ENCODE measurements at places on chromosomes 6 and 20.

DNA sequence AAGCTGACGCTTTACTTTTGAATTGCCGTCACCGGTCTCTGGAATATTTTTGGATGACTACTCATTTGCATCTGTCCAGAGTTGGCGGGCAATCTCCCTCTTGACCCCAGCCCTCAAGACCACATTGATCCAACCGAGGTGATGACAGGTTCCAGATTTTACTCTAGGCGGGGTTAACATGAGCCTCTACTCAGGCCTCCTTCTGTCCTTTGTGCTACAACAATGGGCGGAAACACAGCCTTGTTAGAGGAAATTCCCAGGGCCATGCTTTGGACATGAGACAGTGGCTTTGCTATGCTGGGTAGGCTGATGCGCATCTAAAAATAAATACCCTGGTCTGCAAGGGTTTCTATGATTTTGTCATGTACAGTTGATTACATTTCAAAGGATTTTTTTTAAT, 27.0 kb upstream of the ADGRF5 start:
- DNase-seq: peak; percentile 99

- DNase-seq: peak; percentile 83
These were observed 24.2 kb downstream of the ZNF311 start for GRCh38 chr6:28980852-28981430.

GRCh38 chr6:118080547-118080946, 173.5 kb downstream of the SLC35F1 start:
- no peak for DNase-seq

GRCh38 chr6:145143379-145143778, 591.9 kb downstream of the EPM2A start:
- DNase-seq: no peak

- DNase-seq: no peak
These were observed 99.8 kb downstream of the HIVEP2 start for GRCh38 chr6:142845143-142845571.

DNA sequence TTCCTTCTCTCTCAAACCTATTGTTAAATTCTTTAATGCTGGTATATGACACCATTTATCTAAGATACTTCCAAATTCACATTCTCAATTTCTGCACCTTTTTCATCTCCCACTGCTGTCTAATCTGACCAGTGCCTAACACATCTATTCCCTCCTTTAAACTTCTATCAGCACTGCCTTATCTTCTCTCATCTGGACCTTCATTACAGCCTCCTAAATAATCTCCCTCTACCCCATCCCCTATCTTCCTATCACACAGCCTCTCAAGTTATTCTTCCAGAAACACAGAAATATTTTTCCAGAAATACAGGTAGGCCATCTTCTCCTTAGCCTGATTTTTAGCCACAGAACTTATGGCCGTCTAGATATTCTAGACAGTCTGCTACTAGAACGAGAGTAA, 5.5 kb downstream of the DTNBP1 start:
- no peak for DNase-seq

DNA sequence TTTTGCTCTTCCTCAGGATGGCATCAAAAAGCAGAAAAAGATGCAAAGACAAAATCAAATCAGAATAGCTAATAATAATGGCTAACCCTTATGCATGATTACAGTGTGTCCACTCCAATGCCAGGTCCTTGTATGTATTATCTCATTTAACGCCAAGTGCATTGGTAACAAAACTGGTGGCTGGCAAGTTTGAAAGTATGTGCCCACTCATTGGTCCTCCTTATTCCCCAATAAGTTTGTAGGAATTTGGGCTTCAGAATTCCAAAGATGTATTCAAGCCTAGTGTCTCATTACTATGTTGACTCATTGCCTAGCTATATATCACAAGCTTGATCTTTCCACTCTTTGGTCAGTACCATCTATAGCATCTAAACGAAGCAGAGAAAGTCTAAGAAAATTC, 196.6 kb downstream of the GJA10 start:
- no peak for DNase-seq

- no peak for DNase-seq
These were observed 206.3 kb downstream of the PREX1 start for GRCh38 chr20:48621376-48622078.

DNA sequence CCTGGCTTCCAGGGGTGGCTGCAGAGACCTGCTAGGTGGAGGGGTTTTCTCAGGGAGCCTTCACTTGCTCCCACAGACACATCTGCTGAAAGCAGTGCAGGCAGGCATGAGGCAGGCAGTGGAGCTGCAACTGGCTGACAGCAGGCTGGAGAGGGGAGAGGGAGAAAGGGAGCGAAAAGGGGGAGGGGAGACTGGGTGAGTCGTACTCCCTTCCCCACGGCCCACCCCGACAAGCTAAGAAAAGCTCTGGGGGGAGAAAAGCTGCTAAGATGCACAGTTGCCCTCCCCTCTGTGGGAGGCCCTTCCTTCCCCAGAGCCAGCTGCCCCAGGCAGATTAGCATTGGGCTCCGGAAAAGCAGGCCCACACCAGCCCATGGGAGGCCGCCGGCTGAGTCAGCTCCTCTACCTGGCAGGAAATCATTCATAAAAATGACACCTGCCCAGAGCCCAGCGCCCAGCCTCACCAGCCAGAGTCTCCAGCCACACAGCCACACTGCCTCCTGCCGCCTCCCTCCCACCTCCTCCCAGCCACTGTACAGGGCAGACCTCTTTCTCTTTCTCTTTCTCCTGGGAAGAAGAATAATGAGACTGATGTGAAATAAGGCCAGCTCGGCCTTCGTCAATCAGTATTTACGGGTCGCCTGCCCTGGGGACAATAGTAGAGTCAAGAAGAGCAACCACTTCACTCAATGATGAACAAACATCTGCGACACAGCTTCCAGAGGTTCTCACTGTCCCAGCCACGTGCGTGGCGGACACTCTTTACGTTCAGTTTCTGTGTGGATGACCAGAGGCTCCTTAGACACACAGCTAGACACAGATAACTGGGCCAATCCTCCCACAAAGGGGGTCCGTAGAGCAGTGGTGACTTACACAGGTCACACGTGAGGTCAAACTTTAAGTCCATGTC, 7.7 kb upstream of the C20orf203 start:
- peak; percentile 11 for DNase-seq

DNA sequence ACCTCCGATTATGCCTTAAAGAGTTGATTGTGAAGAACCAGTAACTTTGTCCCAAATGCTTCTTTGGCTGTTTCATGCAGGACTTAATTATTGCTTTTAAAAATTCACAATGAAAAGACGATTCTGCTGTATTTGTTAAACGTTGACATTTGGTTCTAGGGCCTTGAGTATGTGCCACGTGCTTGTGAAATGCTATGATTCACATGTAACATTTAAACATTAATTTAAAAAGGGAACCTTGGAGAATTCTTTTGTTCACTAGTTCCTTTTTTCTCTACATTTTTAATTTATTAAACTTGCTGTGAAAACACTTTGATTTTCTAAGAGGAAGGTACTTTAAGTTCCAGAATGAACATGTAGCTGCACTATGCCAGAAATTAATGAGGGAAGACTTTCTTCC, 9.5 kb downstream of the GZF1 start:
- DNase-seq: no peak

GRCh38 chr6:170208182-170208601, 82.7 kb downstream of the DLL1 start:
- DNase-seq: no peak

- DNase-seq: no peak
These were observed 973.5 kb upstream of the MAP3K7 start for GRCh38 chr6:91560409-91560808.

GRCh38 chr20:45456632-45457031, 12.9 kb upstream of the WFDC2 start:
- peak; percentile 10 for DNase-seq

GRCh38 chr6:139533573-139534471, 159.4 kb upstream of the CITED2 start:
- DNase-seq: peak; percentile 96

- peak; percentile 26 for DNase-seq
These were observed 146.2 kb downstream of the FAM83B start for GRCh38 chr6:54992789-54993188.

DNA sequence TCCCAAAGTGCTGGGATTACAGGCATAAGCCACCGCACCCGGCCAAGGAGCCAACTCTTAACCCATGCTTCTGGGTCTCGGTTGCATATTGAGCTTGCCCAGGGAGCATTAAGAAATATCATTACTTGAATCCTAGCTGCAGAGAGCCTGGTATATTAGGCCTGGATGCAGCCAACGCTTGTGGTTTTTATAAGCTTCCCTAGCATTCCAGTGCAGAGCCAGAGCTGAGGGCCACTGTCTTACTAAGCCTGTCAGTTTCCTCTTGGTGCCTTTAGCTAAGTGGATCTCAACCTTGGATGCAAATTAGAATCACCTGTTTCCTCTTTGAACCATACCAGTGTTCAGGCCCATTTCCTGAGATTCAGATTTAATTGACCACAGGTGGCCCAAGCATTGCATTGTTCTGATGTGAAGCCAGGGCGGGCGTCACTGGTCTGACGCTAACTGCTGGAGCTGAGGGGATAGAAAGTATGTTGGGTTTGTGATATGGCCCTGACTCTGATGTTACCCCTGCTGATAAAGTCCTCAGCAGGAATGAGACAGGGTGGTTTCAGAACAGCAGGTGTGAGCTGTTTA, 76.3 kb downstream of the BTBD3 start:
- no peak for DNase-seq

DNA sequence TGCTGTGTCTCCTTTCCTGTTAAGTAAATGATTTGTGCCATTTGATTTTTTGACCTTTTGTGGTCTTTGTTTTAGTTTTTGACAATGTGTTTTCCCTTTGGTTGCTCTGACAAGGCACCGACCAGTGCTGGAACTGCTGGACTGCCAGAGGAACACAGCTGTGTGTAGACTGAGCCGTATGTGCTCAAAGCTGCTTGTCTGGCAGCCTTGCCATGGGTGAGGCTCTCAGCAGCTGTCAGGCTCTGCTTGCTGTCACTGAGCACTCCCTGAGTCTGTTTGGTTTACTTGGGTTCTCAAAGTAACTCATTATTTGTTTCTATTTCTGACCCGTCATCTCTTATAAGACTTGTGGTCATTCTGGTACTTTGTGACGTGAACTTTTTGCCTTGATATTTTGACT, 15.1 kb upstream of the SNRPB start:
- no peak for DNase-seq

DNA sequence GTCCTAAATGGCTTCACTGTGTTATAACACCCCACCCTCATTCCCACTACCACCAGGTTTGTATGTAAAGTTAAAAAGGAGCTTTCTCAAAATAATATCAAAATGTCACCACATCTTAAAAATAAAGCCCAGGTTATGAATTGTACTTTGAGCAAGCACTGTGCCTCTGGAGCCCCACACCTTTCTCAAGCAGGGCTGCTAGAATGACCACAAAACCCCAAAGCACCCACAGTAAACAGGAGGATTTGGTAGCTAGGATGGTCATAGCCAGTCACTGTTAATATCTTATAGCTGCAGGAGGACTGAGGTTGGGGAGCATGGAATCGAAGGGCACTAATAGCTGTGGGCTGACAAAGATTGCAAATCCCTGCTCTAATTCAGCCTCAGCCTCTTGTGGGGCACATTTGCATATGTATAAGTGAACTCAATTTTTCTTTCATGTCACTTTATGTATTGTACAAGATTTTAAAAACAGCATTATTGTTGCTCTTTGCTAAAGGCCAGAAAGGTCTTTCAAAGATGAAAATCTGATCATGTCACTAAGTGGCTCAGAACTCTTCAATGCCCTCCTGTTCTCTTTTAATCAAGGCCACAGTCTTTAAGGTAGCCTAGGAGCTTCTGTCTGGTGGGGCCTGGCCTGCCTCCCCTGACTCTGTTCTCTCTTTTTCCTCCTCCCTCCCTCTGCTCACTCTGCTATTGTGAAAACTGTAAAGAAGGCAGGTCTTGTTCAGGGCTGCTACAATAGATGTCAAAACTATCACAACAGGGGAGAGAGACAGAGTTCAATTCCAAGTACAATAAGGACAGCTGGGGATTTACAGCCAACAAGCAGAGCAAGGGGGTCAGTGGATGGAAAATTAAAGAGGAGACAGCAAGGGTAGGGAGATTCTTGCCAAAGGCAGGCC, 101.6 kb downstream of the TMEM200A start:
- DNase-seq: no peak

DNA sequence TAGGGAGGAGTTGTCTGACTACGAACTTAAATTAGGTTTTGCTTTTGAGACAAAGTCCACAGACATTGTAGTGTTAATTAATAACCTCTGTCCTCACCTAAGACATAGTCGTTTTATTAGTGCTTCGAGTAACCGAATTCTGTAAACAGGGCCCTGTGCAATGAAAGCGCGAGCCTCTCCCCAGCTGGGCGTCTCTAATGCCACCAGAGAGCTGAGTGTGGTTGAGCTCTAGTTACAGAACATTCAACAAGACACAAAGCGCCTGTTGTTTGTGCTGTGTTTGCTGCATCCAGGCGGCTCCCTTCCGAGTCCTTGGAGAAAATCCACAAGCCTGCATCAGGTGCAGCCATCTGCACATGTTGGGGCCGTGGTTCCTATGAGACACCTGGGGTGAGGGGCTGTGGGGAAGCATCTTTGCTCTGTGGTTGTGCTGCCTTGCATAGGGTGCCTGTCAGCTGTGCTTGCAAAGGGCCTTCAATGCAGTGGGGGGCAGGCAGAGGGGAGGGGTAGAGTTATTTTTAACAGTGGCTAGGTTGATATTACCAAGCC, 63.9 kb downstream of the CD164 start:
- no peak for DNase-seq

GRCh38 chr20:60579941-60580515, 621.8 kb downstream of the CDH26 start:
- no peak for DNase-seq

- DNase-seq: no peak
These were observed 246.8 kb downstream of the QKI start for GRCh38 chr6:163661272-163661671.

GRCh38 chr6:40778196-40778595, 191.0 kb upstream of the LRFN2 start:
- peak; percentile 7 for DNase-seq

DNA sequence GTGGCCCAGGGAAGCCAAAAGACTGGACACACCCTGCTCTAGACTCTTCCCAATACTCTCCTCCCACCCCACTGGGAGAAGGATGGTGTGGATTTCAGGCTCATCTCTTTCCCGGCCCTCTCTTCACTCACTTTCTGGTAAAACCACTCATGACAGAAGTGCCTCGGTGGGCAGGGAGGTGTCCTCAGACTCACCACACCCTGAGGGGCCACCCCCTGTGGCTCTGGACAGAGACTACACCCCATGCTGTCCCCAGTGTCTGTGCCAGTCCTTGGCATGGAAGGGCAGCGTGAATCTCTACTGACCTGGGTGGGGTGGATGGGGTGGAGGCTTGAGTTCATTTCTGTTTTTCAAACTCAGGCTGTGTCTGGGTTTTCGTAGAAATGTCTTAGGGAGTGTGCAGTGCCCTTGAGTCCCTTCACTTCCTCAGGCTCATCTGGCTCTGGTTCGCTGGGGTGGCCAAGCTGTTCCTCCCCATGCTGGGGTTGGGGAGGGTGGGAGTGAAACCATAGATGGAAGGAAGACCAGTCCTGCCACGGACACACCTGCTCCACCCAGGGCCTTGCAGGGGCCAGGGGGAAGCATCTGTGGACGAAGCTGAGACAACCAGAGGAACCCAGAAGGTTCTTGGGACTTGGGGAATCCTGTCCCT, 59.1 kb downstream of the EZR start:
- no peak for DNase-seq

Measured in fibroblast of pulmonary artery (primary cell).